ENCODE measurements at places on chromosomes 7 and 10.

DNA sequence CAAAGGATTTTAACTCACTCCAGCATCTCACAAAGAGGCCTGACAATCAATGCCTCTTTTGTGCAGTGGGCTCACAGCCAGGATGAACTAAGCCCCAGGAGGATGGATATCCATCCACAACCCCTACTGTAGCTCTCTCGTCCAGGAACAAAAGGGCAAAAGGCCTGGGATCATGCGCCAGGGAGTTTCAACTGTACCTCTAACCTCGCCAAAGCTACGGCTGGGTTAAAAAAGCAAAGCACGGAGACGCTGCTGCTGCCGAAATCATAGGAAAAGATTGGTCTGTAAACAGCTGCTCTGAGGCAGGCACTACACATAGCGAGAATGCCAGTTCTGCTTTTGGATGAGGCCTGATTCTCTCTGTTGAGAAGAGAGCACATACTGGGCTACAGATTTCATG is 32.1 kb downstream of the VSTM4 start:
- DNase-seq, result no peak

DNA sequence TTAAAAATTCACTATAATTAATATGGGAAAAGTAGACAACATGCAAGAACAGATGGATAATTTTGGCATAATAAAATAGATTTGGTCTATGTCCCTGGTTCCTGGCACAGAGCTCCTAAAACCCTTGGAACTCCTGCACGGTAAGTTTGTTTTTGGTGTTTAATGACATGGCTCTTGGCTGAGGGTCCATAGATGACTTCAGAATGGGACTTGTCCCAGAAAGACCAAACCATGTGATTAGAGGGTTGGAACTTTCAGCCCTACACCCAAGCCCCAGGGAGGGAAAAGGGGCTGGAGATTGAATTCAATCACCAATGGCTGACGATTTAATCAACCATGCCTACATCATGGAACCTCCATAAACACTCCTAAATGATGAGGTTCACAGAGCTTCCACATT is 12.6 kb upstream of the GSDME start:
- DNase-seq, result no peak

DNA sequence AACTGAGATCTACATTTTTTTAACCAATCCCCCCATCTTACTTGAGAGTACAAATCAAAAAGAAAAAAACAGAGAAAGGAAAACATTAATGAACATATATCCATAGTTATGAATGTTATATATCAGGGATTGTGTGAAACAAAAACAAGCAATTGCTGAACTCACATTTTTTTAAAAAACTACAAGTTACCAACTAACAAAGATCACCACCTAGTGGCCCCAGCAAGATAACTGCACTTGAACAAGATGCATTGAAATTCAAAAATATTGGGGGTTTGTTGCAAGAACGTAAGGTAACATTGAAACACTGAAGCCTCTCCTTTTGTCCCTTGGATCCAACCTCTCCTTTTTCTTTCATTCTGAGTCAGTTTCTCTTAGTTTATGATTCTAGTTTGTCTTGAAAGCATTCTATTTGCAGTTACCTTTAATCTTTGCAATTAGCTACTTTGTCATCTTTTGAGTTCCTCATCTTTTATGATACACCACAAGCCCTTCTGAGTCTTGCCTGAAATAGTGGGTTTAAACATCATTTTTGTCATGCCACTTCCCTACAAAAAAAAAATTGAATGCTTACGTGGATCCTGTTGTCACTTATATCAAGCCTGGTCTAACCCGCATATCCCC is 87.3 kb upstream of the TES start:
- no peak for DNase-seq

DNA sequence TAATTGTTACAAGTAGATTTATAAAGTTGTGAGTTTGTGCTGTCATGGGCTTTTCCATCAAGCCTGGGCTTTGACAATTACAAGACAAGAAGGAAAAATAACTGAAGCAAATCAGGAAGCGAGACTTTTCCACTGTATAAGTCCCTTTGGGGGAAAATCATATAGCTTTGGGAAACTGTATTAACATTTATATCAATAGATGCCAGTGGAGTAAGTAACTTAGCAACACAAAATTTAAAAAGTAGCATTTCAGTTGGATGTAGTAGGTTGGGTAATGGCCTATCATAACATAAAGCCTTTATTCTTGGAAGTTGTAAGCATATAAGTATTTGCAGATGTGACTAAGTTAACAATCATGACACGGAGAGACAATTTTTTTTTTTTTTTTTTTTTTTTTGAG is 931.1 kb downstream of the CNTNAP2 start:
- DNase-seq, result no peak

DNA sequence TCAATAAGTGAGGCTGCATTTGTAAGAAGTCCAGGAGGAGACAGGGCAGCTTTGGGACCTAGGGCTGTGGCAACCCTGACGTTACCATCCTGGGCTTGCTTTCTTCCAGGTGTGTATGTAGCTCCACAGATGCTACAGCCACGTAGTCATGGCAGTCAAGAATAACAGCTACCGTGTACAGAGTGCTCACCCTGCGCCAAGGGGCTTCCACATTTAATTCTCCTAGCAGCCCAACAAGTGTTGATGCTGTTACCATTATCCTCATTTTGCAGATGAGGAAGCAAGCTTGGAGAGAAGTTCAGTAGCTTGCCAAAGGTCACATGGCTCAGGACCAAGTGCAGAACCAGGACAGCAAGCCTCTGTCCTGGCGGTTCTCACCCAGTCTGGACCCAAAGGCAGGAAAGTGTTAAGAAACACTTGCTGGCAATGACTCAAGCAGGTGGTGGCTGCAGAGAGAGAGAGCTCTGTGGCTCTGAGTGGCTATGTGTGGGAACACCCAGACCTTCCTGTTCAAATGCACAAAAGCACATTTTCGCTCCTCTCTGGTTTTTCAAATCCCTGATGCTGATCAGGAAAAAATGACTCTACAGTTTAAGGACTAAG is 89.8 kb downstream of the CREM start:
- no peak for DNase-seq
